ENCODE measurements at places on chromosomes 4 and X. TPM values are rescaled to one million over a fixed set of nuclear protein-coding genes. Genes with fewer than 3 reads are reported as not detected.

GRCh38 chrX:108735679-108736508 lies 469 bp downstream of the IRS4 start:
- no peak for DNase-seq
- no peaks in the 10 kb centered on the region for H3K4me1 ChIP-seq
- no peaks in the 10 kb centered on the region for H3K36me3 ChIP-seq
- no peak overlapping the region for H3K27ac ChIP-seq
- H3K4me3 ChIP-seq = peak overlapping the region; percentile 5
- peaks cover 68% of the 10 kb centered on the region for H3K27me3 ChIP-seq

GRCh38 chr4:3748136-3748898 lies 17.9 kb upstream of the ADRA2C start:
- no peaks in the 10 kb centered on the region for H3K4me1 ChIP-seq
- H3K27me3 ChIP-seq = peaks cover 3% of the 10 kb centered on the region
- no peaks in the 10 kb centered on the region for H3K36me3 ChIP-seq
- H3K4me3 ChIP-seq = no peak overlapping the region
- H3K27ac ChIP-seq = no peak overlapping the region
- no peak for DNase-seq

- no peaks in the 10 kb centered on the region for H3K27me3 ChIP-seq
- H3K4me1 ChIP-seq = no peaks in the 10 kb centered on the region
- H3K27ac ChIP-seq = no peak overlapping the region
- DNase-seq = no peak
- no peak overlapping the region for H3K4me3 ChIP-seq
Observed at GRCh38 chrX:84064164-84064563, 123.8 kb downstream of the RPS6KA6 start.

Gene MAGEA6
- not detected for polyA plus RNA-seq

DNA sequence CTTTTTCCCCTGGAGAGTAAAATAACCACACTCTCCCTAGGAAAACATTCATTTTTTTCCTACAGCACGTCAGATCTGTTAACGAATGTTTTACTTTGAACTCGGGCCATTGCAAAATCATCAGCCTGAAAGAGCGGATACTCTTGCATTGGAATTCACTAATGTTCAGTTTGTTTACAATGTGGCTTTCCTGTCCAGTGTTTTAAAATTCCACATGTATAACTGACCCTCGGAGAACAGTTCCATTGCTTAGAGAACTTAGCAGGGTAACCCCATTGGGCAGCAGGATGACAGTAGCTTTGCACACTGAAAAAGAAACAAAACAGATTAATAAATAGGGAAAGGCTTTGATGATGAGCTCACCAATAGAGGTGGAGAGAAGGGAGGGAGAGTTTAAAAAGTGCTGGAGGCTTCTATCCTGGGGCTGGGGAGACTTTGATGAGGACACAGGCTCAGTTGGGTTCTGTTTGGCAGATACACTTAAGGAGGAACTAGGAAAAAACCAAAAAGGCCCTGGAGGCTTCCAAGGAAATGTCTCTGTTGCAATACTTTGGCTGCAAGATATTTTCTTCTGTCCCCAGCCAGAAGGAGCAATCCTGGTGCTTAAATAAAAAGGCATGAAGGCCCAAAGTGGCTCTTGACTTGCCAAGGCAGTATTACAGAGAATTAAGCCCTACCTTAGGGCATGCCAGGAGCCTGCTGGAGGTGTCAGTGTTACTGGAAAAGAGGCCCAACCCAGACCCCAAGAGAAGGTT lies 143.1 kb downstream of the ARSF start:
- H3K36me3 ChIP-seq = no peaks in the 10 kb centered on the region
- no peak overlapping the region for H3K4me3 ChIP-seq
- no peaks in the 10 kb centered on the region for H3K27me3 ChIP-seq

- no peak overlapping the region for H3K27ac ChIP-seq
- H3K27me3 ChIP-seq = no peaks in the 10 kb centered on the region
- H3K36me3 ChIP-seq = no peaks in the 10 kb centered on the region
- no peak for DNase-seq
- no peak overlapping the region for H3K4me3 ChIP-seq
Observed at GRCh38 chr4:14309431-14309830, 681.9 kb upstream of the BOD1L1 start.

DNA sequence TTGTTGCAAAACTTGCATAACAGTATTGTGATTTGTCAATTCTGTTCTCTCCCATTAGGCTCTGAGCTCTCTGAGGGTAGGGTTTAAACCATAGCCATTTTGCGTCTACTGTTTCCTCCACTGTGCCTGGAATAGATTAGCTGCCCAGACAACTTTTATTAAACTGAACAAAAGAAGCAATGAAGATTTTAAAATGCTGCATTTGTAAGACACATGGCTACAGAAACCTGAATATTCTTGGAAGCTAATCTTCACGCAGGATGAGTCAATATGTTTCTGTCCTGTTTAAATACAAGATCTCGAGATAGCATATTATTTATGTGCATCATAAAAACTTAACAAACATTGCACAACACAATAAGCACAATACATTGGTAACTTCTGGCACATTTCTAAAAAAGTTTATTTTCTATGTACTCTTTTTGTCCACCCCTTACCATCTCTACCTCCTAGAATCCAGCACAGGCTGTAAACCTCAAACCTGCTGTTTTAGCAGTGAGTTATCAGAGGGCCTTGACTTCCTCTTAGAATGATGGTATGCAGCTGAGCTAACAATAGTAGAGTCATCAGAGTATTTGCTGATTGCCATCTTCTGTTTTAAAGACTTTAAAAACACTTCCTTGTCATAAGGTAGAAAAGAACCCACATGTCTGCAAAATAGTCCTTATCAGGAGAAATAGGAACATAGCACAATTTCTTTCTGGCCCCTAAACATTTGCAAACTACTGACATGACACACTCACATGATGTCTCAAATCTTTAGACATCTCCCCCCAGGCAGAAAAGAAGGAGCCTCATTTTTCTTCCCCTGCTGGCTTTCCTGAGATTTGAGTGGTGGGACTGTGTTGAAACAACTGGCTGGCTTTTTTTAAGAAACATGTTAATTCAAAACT lies 10.6 kb upstream of the CCNG2 start:
- no peak for DNase-seq
- no peaks in the 10 kb centered on the region for H3K27me3 ChIP-seq
- peaks cover 11% of the 10 kb centered on the region for H3K4me1 ChIP-seq
- peak overlapping the region; percentile 18 for H3K27ac ChIP-seq
- H3K36me3 ChIP-seq = no peaks in the 10 kb centered on the region

Gene MAGED1
- polyA plus RNA-seq = 49.4 TPM

Gene SOWAHB
- polyA plus RNA-seq = 0.18 TPM

Gene PACRGL
- 18.2 TPM for polyA plus RNA-seq

GRCh38 chr4:176406736-176407135 lies 87.0 kb downstream of the SPCS3 start:
- no peaks in the 10 kb centered on the region for H3K4me1 ChIP-seq
- no peaks in the 10 kb centered on the region for H3K36me3 ChIP-seq
- no peaks in the 10 kb centered on the region for H3K27me3 ChIP-seq
- DNase-seq = no peak
- H3K27ac ChIP-seq = no peak overlapping the region

Gene ASB12
- not detected for polyA plus RNA-seq

- no peak for DNase-seq
- H3K27ac ChIP-seq = peak overlapping the region; percentile 23
- no peaks in the 10 kb centered on the region for H3K36me3 ChIP-seq
Observed at GRCh38 chr4:26075583-26075982, 161.6 kb downstream of the SMIM20 start.

Gene RNF175
- not detected for polyA plus RNA-seq

GRCh38 chr4:113094331-113094730 lies 44.9 kb downstream of the ANK2 start:
- H3K27ac ChIP-seq = no peak overlapping the region
- no peaks in the 10 kb centered on the region for H3K36me3 ChIP-seq
- H3K4me1 ChIP-seq = no peaks in the 10 kb centered on the region
- no peaks in the 10 kb centered on the region for H3K27me3 ChIP-seq
- no peak overlapping the region for H3K4me3 ChIP-seq

DNA sequence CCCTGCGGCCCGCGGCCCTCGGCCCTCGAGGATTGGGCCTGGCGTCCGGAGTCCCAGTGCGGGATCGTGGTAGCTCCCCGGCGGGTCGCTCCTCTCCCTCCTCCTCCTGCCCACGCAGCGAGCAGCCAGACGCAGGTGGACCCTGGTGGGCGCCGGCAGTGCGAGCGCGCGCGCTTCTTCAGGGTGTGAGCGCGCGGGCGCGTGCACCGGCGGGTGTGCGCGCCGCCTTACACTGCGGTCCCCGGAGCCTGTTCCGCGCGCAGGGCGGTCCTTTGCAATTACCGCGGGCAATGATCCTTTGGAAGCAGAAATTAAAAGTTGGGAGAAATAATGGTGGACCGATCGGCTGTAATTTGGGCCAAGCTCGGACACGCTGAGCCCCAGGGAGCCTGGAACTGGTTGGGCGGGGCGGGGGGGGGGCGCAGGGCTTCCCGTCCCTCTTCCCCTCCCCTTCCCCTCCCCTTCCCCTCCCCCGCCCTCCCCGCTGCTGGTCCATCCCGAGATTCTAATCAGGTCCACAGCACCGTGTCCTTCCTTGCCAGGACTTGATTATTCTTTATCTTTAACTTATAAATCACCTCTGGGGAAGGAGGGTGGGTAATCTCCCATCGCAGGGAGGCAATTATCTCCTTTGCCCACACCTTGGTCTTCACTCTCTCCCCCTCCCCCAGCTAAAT lies 1.6 kb upstream of the NKX1-1 start:
- H3K4me3 ChIP-seq = no peak overlapping the region
- H3K27ac ChIP-seq = no peak overlapping the region
- H3K27me3 ChIP-seq = peaks cover 86% of the 10 kb centered on the region
- no peaks in the 10 kb centered on the region for H3K4me1 ChIP-seq
- DNase-seq = no peak
- no peaks in the 10 kb centered on the region for H3K36me3 ChIP-seq

GRCh38 chr4:95248720-95249425 lies 299.9 kb downstream of the UNC5C start:
- H3K27ac ChIP-seq = no peak overlapping the region
- H3K4me1 ChIP-seq = no peaks in the 10 kb centered on the region
- no peak for DNase-seq
- H3K36me3 ChIP-seq = no peaks in the 10 kb centered on the region

Gene LIMCH1
- 2.4 TPM for polyA plus RNA-seq

- no peak overlapping the region for H3K4me3 ChIP-seq
- H3K27ac ChIP-seq = no peak overlapping the region
- H3K4me1 ChIP-seq = no peaks in the 10 kb centered on the region
- no peak for DNase-seq
Observed at GRCh38 chr4:101938836-101939235, 148.3 kb downstream of the BANK1 start.

Gene PROM1
- not detected for polyA plus RNA-seq

Gene ADAM29
- not detected for polyA plus RNA-seq

GRCh38 chr4:25588206-25588605 lies 67.4 kb upstream of the SLC34A2 start:
- DNase-seq = no peak
- no peaks in the 10 kb centered on the region for H3K4me1 ChIP-seq
- H3K4me3 ChIP-seq = no peak overlapping the region
- H3K27ac ChIP-seq = no peak overlapping the region
- H3K27me3 ChIP-seq = no peaks in the 10 kb centered on the region

DNA sequence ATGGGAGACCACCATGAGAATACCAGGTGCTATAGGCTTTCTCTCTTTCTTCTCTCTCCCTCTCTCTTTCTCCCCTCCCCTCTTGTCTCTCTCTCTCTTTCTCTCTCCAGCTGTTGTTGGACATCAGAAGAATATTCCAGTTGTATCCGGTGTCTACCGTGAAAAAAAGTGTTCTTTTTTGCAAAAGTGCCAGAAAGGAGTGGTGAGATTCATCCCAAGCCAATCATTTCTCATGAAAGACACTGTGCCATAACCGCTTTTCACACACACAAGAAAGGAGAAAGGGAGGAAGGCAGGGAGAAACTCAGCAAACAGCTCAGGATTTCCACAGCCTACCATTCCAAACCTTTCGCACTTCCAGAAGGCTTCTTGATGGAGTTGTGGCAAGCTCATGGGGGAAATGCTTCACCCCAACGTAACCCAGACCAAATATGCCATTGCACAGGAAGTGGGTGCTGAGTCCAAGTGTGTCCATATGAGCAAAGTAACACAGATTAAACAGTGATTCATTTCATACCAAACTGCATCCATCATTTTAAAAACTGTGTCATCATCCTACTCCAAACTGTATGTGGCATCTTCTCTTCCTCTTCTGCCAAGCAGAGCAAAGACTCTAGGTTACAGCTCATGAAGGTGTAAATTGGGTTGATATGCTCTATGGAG lies 224.0 kb downstream of the APBB2 start:
- DNase-seq = peak; percentile 52
- H3K27me3 ChIP-seq = no peaks in the 10 kb centered on the region
- H3K36me3 ChIP-seq = peaks cover 5% of the 10 kb centered on the region
- peak overlapping the region; percentile 76 for H3K27ac ChIP-seq
- no peak overlapping the region for H3K4me3 ChIP-seq

DNA sequence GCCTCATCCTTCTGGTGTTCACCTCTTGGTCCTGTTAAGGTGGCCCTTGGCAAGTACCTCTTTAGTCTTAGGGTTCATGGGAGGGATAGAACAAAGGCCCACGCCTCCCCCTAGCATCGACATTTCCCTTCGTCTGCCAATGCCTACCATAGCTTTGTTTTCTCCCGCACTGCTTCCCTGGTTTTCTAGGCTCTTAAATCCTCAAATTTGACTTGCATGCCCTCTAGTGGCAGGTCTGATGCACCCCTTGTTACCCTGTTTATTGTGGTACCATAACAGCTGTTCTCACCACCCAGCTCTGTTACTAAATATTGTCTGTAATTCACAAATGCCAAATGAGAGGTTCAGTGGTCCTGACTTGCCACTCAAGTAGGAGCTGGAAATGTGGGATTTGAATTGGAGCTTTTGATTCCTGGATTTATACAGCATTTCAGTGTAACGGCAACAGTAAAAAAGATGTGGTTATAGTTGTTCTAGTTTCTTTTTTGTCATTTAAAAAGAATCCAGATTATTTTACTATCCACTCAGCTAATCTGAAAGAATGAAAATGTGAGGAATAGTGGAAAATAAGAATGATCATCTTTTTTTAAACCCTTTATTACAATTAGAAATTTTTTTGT lies 100.1 kb downstream of the REPS2 start:
- no peaks in the 10 kb centered on the region for H3K4me1 ChIP-seq
- DNase-seq = no peak
- no peak overlapping the region for H3K4me3 ChIP-seq
- no peaks in the 10 kb centered on the region for H3K27me3 ChIP-seq

Gene L1CAM
- 31.1 TPM for polyA plus RNA-seq

DNA sequence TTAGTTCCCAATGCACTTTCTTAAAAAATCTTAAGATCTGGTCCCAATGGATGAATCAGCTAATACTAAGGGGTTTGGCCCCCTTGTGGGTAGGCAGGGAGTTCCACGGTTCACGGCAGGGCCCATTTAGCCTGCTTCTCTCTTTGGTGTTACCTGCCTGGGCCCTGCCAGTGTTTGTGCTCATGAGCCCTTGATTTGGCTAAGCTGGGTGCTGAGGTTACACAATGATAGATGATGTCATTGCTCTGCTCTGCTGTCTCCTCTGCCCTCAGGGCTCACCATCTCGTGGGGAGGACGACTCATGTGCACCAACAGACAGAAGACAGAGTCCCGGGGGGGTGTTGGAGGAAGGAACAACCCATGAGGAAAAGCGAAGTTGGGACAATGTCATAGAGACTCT lies 24.4 kb downstream of the RTL5 start:
- no peaks in the 10 kb centered on the region for H3K36me3 ChIP-seq
- no peak overlapping the region for H3K27ac ChIP-seq
- no peak for DNase-seq

Gene EVC2
- polyA plus RNA-seq = 1.1 TPM

GRCh38 chr4:189826657-189827056 lies 114.0 kb upstream of the FRG1 start:
- no peaks in the 10 kb centered on the region for H3K27me3 ChIP-seq
- no peak overlapping the region for H3K27ac ChIP-seq
- H3K36me3 ChIP-seq = no peaks in the 10 kb centered on the region
- no peak for DNase-seq
- no peaks in the 10 kb centered on the region for H3K4me1 ChIP-seq

Gene NWD2
- polyA plus RNA-seq = 0.03 TPM

Gene ARMCX2
- polyA plus RNA-seq = 23.2 TPM

Gene SCD5
- polyA plus RNA-seq = 39.4 TPM
